ENCODE measurements at places on chromosomes 2 and 18.
A peak's percentile ranks its signal among the peaks of the same experiment; 100 is the strongest.

DNA sequence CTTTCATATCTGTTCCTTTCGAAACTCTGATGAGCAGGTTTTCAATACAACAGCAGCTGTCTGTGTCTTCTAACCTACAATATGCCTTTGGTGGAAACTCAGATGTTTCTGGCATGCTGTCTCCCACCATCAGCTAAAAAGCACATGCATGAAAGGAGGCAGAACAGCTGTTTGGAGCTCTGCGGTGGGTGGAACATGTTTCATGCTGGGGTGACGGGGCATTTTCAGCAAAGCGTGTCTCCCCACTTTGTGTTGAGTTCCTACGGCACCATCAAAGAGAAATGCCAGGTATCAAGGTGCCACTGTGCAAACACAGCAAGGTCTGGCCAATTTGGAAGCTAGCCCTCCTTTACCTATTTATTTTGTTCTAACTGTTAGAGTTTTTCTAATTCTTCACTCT, 290.1 kb downstream of the CLIP4 start:
- DNase-seq = no peak

GRCh38 chr2:118232796-118233195, 144.5 kb downstream of the INSIG2 start:
- no peak for DNase-seq

DNA sequence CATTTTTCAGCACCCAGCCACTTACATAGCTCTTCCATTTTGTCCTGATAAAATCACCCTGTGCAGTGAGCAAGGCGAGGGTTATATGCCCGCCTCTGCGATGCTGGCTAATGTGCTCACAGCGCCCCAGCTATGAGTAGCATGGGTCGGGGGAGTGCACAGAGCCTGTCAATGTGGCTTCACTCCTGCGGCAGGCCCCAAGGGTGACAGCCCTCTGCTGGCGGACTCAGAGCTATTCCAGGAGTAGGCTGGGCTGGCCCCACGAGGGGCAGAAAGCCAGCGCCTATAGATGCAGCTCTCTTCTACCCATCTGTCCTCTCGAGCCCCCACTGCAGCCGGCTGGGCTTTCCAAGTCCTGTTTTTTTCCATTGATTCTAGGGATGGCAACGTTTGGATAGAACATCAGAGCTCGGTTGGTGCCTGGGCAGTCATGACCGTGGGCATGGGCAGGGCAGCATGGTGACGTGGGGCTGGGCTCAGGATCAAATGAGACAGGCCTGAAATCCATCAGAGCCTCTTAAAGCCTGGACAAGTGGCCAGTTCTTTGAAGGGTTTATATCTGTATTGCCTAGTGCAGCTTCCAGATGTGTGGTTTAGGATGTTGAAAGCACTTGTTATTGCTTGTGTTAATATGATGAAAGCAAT, 134.7 kb downstream of the MCFD2 start:
- no peak for DNase-seq

DNA sequence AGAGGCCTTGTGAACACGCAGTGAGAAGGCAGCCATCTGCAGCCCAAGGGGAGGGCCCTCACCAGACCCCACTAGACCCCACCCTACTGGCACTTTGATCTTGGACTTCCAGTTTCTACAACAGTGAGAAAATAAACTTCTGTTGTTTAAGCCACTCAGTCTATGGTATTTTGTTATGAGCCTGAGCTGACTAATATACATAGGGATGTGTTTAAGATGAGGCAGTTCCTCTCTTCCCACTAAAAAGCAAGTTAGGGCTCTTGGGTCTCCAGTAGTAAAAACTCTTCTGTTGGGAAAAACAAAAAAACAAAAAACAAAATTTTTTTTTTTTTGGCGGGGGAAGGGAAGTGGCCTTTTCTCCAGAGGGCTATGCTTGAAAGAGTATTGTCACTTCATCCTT, 233.2 kb upstream of the SMAD7 start:
- no peak for DNase-seq

- no peak for DNase-seq
Measured at GRCh38 chr2:26249625-26250024, 4.9 kb downstream of the HADHB start.

DNA sequence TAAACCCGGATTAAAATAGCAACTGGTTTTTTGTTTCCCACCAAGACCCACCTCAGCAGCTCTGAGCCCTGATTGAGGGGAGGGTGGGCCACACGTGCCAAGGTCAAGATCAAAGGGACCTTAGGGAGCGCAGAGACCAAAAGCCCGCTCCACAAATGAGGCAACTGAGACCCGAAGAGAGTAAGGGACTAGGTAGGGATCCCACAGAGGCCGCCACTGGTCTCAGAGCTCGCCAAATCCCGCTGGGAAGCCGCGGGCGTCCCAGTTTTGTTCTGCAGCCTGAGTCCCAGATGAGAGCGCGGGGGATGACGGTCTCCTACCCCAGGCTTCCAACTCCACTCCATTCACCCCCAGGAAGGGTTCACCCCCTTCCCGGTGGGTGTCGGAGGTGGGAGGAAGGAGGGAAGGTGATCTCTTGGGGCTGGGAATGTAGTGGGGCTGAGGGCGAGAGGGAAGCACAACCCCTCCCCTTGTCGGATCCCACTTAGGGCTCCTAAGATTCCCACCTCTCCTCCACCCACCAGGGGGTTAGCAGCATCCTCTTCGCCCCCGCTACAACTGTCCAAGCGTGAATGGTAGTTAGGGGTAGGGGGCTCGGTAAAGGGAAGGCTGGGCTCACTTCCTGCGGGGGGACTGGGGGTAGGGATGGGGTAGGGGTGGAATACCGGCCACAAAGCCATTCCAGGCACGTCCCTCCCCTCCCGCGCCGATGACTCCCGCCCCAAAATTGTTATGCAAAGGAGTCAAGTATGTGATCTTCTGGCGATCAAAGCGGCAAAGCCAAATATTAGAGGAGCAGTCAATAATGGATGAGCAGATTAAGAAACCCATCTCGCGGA, 7.3 kb upstream of the EN1 start:
- no peak for DNase-seq

DNA sequence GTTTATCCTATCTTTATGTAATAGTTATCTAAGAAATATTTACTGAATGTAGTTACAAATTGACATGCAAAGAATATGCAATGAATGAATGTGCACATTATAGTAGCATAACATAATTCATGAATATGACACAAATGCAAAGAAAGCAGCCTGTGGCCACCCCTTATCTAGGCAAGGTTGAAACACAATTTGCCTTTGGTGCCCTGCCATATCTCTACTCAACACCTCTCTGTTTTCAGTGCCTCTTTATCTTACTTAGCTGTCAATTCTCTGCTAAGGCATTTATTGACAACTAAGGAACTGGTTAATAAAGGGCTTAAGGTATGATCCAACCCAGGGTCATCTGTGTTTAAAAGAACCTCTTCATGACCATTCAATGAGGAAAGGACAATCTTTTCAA, 18.9 kb downstream of the REV1 start:
- no peak for DNase-seq

- no peak for DNase-seq
Measured at GRCh38 chr2:231355508-231356465, 39.7 kb upstream of the B3GNT7 start.

- peak; percentile 79 for DNase-seq
Measured at GRCh38 chr2:231601356-231602229, 8.9 kb downstream of the TEX44 start.

DNA sequence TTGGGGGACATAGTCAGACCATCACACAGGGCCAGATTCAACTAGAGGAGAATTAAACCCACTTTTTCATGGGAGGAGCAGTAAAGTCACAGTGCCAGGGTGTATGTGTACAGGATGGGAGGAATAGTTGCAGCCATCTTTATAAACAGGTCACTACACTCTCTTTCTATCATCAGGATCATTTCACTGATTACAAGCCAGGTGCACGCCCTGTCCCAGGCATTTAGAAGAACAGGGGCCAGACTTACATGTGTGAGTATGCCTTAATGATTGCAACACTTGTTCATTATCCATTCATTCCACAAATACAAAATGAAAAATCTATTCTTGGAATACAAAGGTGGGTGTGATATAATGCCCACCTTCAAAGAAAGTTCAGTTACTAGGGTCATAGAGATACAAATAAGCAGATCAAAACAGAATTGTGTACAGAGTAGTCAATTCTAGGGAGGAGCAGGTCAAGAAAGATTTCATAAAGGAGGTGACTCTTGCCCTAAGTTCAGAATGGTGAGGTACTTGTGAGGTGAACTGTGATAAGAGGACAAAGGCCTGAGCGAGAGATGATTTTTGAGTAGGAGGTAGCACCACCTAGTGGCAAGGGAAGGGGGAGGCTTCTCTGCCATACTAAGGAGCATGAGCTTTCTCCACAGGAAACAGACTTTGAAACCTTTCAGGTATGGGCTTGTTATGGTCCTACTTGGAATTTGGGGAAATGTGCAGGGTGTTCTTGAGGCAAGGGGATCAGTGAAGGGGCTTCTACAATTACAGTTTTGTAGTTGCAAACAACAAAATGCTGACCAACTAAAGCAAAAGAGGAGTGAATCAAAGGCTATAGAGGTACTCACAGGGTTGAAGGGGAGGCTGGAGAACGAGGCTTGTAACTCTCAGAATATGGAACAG, 156.3 kb downstream of the SUCLG1 start:
- peak; percentile 66 for DNase-seq

GRCh38 chr18:63192126-63192884, 127.3 kb downstream of the BCL2 start:
- no peak for DNase-seq
